ENCODE measurements at places on chromosomes 3 and 15. TPM values are rescaled to one million over a fixed set of nuclear protein-coding genes. Genes with fewer than 3 reads are reported as not detected.

DNA sequence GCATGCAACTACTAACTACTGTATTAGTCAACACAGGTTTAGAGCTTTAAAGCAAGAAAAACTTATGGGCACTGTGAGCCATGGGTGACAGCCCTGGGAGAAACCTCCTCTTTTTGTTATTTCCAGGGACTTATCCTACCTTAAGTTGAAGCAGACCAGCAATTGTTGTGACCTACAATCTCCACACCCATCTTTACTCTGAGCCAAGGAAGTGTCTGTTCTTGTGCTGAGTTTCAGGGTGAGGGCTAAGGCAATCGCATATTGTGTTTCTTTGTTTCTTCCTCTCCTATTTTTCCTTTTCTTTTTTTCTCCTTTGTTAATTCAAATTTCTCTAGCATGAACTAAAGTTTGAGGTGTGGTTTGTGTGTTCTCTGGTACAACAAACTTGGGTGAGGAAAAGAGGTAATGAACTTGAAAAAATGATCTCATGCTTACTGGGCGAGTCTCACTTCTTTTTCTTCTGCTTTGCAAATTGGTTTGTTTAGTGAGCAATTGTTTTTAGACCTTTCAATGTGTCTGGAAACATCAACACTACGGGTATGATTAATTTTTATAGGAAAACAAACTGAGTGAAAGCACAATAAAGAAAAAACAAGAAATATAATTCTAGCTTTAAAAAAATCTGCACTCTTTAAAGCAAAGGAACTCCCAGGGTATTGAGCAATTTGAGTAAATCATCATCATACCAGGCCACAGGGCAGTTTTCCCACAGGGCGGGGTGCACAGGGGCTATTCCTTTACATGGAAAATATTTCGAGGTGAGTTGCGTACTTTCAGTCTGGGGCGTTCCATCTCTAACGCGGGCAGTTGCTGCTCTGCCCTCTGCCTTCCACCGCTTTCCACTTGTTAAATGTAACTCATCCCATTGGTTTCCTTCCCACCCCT, 2.7 kb downstream of the UPK1B start:
- peak; percentile 20 for DNase-seq

DNA sequence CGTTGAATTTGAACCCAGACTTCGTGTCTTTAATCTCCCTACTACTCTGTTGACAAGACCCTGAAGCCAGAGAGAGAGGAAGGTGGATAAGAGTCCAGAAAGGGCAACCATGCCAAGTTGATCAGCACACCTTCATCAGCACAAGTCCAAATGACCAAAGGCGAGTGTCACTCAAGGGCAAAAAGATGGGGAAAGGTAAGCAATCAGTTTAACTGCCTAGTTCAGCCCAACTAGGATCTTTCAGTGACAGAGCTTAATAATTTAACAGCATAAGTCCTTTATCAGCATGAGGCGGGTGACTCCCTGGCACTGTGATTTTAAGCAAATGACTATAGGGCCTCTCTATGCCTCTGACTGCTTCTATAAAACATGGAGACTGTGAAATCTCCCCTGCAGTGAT, 6.2 kb downstream of the SUCLG2 start:
- DNase-seq: no peak

DNA sequence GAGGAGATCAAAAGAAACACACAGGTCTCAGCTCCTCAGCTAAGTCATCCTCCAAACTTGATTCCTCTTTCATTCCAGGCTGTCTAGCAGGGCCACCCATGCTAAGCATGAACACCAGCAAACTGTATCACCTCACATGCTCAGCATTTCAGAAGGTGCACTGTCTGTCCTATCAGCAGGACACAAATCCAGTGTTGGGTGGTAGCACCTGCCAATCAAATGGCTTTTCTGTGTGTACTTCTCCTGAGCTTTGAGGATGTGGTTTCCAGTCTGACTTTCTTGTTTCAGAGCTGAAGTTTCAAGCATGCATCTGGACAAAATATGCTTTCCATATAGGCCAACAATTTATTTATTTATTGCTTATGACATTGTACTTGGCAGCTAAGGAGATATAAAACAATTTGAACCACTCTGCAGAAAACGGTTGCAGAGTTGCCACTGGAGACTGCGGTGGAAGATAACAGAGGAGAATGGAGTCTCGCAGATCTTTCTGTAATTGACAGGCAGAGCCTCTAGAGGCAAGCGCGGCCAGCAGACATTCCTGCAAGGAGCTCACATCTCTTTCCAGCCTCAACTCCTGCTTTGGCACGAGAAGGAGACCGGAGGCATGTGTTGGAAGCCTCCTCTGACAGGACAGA, 167.1 kb upstream of the WNT5A start:
- no peak for DNase-seq

DNA sequence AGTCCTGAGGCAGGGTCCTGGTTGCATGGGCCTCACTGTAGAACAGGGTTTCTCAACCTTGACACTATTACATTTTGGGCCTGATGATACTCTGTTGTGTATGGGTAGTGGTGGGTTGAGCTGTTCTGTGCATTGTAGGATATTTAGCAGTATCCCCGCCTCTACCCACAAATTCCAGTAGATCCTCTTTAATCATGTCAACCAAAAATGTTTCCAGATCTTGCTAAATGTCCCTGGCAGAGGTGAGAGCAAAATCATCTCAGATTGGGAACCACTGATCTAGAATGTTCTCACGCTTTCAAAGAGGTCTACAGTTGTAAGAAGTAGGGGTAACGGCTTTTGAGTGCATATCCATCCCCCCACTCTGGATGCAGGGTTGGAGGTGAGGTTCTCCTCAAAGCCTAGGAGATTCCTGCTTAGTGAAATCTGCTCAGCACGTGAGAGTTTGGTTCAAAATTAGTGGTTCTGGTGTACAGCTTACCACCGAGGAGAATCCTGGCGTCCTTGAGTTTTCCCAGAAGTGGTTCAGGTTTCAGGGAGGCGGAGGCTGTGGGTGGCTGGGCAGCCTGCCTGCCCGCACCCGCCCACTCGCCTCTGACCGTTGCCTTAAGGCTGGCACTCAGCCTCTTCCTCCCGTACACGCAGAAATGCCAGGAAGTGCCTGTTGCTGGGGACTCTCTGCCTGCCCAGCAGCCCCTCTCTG, 5.3 kb downstream of the ACVR2B start:
- DNase-seq: peak; percentile 77

DNA sequence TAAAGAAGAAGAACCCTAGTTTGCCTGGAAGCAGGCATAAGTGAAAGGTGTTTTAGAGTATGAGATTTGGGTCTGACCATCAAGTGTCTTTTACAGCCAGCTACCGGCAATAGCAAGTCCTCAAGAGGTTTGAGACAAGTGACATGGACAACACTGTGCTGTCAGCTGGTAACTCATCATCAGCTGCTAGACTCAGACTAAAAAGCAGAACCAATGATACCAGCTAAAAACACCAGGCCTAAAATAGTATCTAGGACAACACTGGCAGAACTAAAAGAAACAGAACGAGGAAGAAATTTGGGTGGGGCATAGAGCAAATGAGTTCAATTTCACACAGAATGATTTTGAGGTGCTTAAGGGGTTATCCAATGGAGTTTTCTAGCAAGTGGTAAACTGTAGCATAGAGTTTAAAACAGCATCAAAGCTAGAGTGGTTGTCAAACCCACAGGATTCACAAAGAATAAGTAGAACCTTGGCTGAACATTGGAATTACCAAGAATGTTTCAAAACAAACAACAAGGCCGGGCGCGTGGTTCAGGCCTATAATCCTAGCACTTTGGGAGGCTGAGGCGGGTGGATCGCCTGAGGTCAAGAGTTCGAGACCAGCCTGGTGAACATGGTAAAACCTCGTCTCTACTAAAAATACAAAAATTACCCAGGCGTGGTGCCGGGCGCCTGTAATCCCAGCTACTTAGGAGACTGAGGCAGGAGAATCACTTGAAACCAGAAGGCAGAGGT, 3.9 kb downstream of the CIAO2A start:
- no peak for DNase-seq

DNA sequence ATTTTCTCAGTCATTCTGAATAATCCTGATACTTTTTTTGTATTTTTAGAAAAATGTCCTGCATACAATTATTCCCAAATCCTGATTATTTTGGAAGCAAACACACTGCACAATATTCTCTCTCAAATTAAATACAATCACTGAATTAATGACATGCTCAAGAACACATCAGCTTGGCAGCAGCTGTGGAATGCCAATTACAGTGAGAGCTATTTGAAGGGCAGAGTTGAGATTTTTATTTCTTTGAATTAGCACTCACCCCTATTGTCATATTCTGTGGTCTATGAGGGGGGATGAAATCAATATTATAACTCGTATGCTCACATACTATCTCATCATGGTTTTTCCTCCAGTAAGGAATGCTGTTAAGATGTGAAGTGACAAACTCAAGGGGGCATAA, 312.2 kb downstream of the CNTN3 start:
- no peak for DNase-seq

DNA sequence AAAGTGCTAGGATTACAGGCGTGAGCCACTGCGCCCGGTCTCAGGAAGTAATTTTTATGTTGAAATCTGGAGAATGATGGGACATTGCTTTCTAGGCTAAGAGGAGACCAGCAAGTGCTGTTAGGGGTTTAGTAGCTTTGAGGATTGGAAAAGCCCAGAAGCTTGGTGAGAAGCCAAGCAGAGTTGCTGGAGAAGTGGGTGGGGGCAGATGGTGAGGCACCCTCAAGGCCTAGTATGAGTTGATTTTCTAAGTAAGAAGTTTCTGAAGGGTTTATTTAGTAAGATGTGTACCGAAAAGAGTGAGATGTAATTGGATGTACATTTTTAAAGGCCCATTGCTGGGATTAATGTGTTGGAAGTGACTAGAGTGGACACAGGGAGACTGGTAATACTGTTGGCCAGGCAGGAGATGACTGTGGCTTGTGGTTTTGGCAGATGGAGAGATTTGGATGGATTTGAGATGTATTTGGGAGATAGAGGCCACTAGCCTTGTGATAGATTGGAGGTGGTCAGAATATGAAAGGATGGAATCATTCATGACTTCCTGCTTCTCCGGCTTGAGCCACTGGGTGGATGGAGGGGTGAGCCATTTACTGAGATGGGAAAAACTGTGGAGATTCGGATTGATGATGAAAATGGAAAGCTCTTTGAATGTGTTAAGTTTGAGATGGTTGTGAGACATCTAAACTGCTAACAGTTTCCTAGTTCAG, 2.3 kb downstream of the LRRC28 start:
- DNase-seq: no peak

GRCh38 chr15:63462088-63462487, 42.3 kb upstream of the USP3 start:
- no peak for DNase-seq

DNA sequence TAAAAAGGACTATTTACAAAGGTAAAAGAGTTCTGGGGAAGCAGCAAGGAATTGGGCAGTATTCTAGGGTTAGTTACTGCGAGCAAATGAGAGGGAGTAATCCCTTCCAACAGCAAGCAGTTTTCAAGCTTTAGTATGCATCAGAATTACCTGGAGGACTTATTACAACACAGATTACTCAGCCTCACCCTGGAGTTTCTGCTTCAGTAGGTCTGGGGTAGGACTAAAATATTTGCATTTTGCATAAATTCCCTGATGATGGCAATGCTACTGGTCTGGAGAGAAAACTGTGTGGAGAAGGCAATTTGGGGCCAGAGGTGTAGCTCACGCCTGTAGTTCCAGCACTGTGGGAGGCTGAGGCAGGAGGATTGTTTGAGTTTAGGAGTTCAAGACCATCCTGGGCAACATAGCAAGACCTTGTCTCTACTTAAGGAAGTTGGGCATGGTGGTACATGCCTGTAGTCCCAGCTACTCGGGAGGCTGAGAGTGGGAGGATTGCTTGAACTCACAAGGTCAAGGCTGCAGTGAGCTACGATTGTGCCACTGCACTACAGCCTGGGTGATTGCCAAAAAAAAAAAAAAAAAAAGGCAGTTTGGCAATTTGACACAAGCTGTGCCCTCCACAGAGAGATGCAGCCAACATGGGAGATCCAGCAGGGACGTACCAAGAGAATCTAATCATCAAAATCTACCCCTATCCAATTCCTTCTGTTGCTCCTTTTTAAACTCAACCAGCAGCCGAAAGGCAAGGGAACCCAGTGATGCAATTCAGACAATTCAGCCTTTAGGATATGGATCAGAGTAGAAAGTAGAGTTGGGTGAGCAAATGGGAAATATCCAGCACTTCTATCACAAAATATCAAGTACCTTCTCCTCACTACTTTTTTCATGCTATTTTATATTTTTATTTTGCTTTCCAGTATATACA, 27.1 kb upstream of the AP4E1 start:
- DNase-seq: no peak

DNA sequence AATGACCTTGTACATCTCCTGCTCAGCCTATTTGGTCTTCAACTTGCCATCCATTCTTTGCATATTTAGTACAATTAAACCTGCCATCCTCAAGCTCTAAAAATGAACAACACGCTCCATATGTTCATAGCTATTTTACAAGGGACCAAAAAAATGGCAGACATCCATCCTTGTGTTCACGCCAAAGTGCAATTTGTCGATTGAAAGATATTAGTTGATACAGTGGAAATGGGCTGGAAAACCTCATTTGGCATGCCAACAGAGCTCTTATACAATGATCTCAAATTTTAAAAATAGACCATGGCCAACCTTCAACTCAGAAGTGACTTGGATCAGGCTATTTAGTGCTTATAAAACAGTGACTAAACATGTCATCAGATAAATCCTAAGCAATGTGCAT, 413.6 kb upstream of the ARL6 start:
- no peak for DNase-seq

Gene SPATA12
- not detected for total RNA-seq

GRCh38 chr3:66039590-66039887, 821 bp upstream of the MAGI1 start:
- peak; percentile 38 for DNase-seq

DNA sequence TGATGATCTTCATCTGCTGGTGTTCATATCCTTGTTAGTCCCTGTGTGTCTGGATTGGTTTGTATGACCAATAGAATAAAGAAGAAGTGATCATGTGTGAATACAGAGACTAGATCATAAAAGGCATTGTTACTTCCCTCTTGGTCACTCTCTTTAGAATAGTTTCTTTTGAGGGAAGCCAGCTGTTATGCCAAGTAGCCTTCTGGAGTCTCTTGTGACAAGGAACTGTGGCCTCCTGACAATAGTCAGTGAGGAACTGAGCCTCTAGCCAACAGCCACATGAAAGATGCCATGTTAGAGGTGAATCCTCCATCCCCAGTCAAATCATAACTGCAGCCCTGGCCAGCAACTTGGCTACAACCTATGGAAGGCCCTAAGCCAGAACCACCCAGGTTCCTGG, 63.0 kb upstream of the SMAD3 start:
- no peak for DNase-seq

DNA sequence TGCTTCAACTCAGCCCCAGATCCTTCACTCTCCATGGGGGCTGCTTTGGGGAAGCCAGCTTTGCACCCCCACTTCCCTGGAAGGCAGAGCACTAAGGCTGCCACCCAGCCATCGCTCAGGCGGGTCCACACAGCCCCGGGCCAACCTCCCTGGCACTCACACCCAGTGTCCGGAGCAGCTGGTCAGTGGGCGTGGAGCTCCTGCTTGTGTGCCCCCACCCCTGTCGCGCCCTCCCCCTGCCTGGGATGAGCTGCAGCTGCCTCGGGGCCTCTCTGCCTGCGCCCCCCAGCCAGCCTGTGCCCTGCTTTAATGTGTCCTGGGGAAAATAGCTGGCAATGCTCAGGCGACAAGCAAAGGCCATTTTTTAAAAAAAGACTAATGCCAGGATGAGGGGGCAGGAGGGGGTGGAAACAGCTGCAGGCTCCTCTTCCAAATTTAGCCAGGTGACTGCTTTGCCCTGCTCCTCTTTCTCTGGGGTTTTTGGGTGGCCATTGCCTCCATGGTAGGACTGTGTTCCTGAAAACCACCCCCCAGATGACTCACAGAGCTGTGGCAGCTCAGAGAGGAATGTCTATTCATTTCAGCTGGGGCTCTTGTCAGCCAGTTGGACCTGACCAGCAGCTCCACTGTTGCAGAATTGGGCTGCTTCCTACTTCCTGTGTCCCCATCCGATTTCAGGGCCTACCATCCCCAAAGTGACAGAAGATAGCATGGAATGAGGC, 65.0 kb downstream of the CEMIP start:
- DNase-seq: no peak
